ENCODE measurements at places on chromosomes 4 and X. TPM values are rescaled to one million over a fixed set of nuclear protein-coding genes. Genes with fewer than 3 reads are reported as not detected.

GRCh38 chrX:150774798-150775568, 81.8 kb downstream of the MTMR1 start:
- no peak for DNase-seq

DNA sequence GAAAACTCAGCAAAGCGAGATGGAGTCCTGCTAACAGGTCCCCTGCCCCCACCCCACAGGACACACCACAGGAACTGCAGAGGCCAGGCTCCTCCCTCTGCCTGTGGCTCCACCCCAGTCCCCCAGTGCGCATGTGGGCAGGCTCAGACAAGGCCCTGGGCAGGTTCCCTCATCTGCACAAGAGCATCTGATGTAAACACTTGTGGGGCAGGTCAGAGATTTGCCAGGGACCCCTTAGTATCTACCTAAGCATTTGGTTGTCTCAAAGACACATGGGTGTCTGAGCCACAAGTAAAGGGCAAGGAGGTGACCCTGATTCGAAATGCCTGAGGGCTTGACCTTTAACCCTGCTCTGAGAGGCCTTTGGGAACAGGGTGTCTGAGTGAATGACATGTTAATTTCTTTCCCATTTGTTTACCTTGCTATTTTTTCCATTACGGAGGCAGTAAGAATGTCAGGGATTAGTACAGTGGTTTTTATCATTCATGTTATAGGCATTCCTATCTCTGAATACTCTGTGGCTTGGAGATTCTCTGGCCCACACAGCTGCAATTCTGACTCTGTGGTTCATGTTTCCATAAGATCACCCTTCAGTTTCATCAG, 85.3 kb downstream of the ZNF518B start:
- DNase-seq: no peak

GRCh38 chr4:10168151-10168550, 51.6 kb upstream of the WDR1 start:
- no peak for DNase-seq

GRCh38 chrX:39158801-39159657, 357.8 kb downstream of the MID1IP1 start:
- no peak for DNase-seq

- no peak for DNase-seq
Measured at GRCh38 chr4:47469951-47470350, 6.4 kb upstream of the COMMD8 start.

GRCh38 chrX:46587753-46588171, 14.2 kb downstream of the CHST7 start:
- no peak for DNase-seq

DNA sequence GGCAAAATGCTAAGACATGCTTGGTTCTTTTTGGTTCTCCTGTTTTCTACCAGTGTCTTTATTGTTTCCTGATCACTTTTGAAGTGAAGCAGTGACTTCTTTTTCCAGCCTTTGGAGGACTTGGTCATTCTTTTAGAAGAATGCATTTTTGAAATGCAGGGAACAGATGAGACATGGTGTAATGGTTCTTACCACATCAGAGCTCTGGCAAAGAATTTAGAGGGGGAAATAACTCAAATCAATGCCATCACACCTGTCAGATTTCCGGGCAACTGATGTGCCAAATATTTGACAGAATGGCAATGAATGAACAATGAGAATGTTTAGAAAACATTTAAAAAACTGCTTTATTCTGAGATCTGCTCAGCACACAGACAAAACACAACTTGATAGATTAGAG, 519.6 kb downstream of the IQCM start:
- DNase-seq: no peak

GRCh38 chrX:31563792-31564191, 492.0 kb upstream of the FTHL17 start:
- no peak for DNase-seq

DNA sequence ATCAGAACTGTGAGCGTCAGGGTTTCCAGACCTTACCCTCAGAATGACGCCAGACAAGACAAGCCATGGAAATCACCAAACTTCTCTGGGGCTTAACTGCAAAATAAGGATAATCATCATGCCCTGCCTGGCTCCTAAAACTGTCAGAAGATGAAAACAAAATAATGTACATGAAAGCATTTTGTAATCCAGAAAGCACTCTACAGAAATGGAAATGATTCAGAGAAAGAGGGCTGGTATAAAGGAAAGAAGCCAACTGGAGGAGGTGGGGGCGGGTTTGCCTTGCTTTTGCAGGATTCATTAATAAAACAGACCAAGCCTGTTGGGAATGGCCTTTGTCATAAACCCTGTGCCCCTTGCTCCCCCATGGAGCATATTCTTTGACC, 47.3 kb downstream of the SEPSECS start:
- DNase-seq: no peak

- DNase-seq: no peak
Measured at GRCh38 chr4:132587626-132588025, 561.5 kb upstream of the PCDH10 start.

GRCh38 chr4:3317011-3317655, 24.3 kb downstream of the RGS12 start:
- no peak for DNase-seq

SYNPO2 gene
- polyA plus RNA-seq: 2.5 TPM

SLITRK2 gene
- polyA plus RNA-seq: not detected

OSTC gene
- polyA plus RNA-seq: 128 TPM

AKAP4 gene
- not detected for polyA plus RNA-seq

ASB11 gene
- not detected for polyA plus RNA-seq
